H4 (cell line): ENCODE measurements at places on chromosomes 16 and 17.

- no peak for DNase-seq
Observed at GRCh38 chr17:66580184-66580955, 254.5 kb upstream of the CACNG5 start.

DNA sequence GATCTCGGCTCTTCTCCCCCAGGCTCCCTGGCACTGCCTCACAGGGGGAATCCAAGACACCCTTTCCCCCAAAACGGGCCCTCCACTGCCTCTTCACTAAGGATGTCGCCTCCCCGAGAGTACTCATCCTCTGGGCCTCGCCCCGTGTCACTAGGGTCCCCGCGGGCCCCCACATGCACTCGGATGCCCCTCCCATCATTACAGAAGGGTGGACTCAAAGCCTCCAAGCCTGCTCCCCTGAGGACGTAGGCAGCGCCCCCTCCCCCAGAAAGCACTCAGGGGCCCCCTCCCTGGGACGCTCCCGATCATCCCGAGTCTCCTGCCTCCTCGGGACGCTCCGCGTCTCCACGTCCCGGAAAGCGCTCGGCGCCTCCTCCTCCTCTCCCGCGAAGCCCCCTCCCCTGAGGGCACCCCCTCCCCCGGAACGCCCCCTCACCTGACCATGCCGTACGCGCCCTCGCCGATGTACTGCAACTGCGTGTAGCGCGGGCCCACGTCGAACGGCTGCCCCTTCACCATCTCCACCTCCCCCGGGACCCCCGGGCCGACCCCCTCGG is 338 bp downstream of the MAPK3 start:
- no peak for DNase-seq

DNA sequence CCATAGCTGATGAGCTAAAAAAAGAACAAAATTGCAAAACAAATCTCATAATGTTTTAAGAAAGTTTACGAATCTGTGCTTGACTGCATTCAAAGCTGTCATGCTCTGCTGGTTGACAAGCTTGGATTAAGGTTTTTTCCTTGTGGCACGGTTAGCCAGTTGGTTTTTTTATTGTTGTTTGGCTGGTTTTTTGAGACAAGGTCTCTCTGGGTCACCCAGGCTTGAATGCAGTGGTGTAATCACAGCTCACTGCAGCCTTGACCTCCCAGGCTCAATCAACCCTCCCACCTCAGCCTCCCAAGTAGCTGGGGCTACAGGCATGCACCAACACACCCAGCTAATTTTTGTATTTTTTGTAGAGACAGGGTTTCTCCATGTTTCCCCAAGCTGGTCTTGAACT is 45.7 kb downstream of the PHKB start:
- DNase-seq = no peak

DNA sequence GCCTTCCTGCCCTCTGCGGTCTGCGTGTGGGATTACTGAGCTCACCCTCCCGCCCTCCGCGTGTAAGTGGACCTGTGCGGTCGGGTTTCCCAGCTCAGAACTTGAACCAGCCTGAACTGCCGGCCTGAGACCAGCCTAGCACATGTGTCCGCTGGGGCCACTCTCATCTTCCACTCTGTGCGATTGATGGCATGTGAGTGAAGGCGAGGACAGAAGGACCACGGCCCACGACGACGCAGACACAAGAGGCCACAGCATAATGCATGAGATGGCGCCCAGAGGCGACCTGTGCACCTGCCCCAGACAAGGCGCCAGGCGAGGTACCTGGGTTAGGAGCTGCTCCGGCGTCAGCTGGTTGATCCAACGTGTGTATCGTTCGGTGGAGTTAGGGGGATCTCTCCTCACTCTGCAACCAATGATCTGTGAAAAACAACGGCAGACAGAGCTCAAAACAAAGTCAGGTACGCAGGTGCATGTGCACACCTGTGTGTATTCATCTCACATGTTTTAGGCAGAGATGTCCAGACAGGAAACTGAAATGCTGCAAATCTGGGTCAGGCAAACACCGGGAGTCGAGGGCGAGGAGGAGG is 74.5 kb upstream of the METRNL start:
- DNase-seq = no peak

DNA sequence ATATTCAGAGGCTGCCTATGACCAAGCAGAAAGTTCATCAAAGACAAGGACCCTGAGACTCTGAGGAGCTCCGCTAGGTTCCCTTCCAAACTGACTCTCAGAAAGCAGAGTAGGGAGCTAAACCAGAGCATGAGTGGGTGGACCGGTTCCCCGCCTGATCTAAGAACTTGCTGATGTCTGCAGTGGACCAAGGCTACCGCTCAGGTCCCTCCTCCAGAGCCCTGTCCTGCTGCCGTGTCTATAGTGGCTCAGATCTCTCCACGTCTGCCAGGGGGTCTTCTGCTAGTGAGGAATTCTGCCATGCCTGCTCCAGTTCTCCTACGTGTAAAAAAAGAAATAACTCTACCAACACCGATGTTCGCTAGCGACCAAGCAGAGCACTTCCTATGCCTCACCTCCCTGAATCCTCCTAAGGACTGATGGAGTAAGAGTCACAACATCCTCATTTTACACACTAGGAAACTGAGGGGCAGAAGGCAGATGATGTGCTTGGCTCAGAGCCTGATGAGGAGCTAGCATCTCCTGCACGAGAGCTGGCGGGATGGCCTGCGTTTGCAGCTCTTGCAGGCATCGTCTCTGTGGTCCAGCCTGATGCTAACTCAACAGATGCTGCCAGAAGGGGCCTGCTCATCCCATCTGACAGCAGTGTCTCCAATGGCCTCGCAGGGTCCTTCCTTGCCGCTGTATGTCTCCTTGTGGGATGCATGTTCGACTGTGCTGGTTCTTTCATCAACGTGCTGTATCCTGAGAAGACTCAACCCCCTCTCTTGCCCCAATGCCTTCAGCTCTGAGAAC is 265.5 kb downstream of the C16orf95 start:
- no peak for DNase-seq
